A549 (cell line): ENCODE measurements at places on chromosomes 6 and 20. TPM values are rescaled to one million over a fixed set of nuclear protein-coding genes. Genes with fewer than 3 reads are reported as not detected.

Gene WFDC5
- not detected in 3 replicates for polyA plus RNA-seq

Gene COL11A2
- polyA plus RNA-seq, result 0.93 to 1.3 TPM (median 1.1 TPM) in 3 replicates

Gene SLC22A16
- polyA plus RNA-seq, result not detected in 3 replicates

Gene PRICKLE4
- 0.95 to 1.6 TPM (median 1.5 TPM) in 3 replicates for polyA plus RNA-seq

Gene OPRL1
- 0.83 to 1.5 TPM (median 1.2 TPM) in 3 replicates for polyA plus RNA-seq

Gene HTR1E
- not detected in 3 replicates for polyA plus RNA-seq

Gene BEND3
- polyA plus RNA-seq, result 2.3 to 2.7 TPM (median 2.4 TPM) in 3 replicates

Gene DYNLT2
- polyA plus RNA-seq, result 1.1 to 1.4 TPM (median 1.1 TPM) in 3 replicates

Gene C4A
- 1.3 to 1.4 TPM (median 1.4 TPM) in 3 replicates for polyA plus RNA-seq

Gene GABRR2
- polyA plus RNA-seq, result 0.05 to 0.21 TPM (median 0.08 TPM) in 3 replicates

Gene SLC44A4
- not detected in 3 replicates for polyA plus RNA-seq

Gene EDN1
- 33.2 to 34.3 TPM (median 33.5 TPM) in 3 replicates for polyA plus RNA-seq

Gene SERPINB1
- polyA plus RNA-seq, result 52.6 to 63.2 TPM (median 52.7 TPM) in 3 replicates

Gene C6orf132
- polyA plus RNA-seq, result 0.58 to 1.1 TPM (median 0.96 TPM) in 3 replicates

Gene KCNG1
- 11.3 to 13.7 TPM (median 12.3 TPM) in 3 replicates for polyA plus RNA-seq

Gene ZNF391
- 0.34 to 0.48 TPM (median 0.46 TPM) in 3 replicates for polyA plus RNA-seq

Gene KIAA1755
- 0.13 to 0.25 TPM (median 0.21 TPM) in 3 replicates for polyA plus RNA-seq

Gene TREML1
- not detected in 3 replicates for polyA plus RNA-seq

Gene RIPOR2
- polyA plus RNA-seq, result 0.01 TPM in 1 of 3 replicates, not detected in the others

Gene FABP7
- not detected in 3 replicates for polyA plus RNA-seq
